H7 (cell line): ENCODE measurements at places on chromosomes 7 and 10. TPM values are rescaled to one million over a fixed set of nuclear protein-coding genes. Genes with fewer than 3 reads are reported as not detected.
A peak's percentile ranks its signal among the peaks of the same experiment; 100 is the strongest.

Gene MYOZ1
- 2.0 and 2.8 TPM in 2 replicates for total RNA-seq

DNA sequence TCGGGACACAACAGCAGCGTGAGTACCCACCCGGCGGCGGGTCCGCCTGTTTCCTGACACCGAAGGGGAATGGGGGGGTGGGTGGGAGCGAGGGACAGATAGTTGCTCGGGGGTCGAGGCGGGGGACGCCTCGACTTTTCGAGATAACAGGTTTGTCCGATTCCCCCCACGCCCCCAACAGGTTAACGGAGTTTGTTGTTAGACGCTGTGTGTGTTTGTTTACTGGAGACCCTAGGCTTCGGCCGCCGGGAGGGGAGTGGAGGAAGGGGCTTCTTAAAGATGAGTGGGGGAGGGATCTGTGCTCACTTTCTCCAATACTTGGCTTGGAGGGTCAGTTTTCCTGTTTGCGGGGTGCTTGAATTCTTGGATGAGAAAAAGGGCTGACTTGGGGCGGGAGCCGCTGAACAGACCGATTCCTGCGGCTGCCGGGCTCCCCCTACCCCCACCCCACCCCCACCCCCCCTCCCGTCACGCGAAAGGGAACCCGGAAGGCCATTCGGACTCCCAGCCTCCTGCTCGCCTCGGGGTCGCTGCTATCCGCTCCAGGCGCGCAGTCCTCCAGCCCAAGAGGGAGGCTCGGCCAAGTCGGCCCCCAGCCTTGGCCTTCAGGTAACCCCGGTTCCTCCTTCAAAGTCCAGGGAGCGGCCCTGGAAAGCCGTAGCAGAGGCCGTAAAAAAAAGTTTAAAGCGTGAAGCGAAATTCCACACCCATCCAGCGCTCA, 1.0 kb downstream of the SORCS3 start:
- peak; percentile 75 for DNase-seq

- no peak for DNase-seq
Measured at GRCh38 chr7:32018845-32019578, 51.2 kb downstream of the PDE1C start.

- peak; percentile 86 for DNase-seq
Measured at GRCh38 chr7:51366930-51367613, 50.5 kb upstream of the COBL start.

- peak; percentile 11 for DNase-seq
Measured at GRCh38 chr7:104363355-104363754, 35.0 kb downstream of the LHFPL3 start.

DNA sequence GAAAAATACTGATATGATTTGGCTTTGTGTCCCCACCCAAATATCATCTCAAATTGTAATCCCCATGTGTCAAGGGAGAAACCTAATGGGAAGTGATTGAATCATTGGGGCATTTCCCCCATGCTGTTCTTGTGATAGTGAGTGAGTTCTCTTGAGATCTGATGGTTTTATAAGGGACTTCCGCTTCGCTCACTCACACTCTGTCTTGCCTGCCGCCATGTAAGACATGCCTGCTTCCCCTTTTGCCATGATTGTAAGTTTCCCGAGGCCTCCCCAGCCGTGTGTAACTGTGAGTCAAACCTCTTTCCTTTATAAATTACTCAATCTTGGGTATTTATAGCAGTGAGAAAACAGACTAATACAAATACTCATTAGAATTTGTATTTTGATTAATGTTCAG, 5.1 kb upstream of the MRPS17 start:
- DNase-seq, result no peak

Gene METTL27
- total RNA-seq, result 1.9 and 7.4 TPM in 2 replicates

Gene AGAP5
- 4.4 and 6.0 TPM in 2 replicates for total RNA-seq

Gene GNAT3
- total RNA-seq, result not detected in 2 replicates

GRCh38 chr10:133130602-133131001, 29.4 kb upstream of the KNDC1 start:
- DNase-seq, result no peak

DNA sequence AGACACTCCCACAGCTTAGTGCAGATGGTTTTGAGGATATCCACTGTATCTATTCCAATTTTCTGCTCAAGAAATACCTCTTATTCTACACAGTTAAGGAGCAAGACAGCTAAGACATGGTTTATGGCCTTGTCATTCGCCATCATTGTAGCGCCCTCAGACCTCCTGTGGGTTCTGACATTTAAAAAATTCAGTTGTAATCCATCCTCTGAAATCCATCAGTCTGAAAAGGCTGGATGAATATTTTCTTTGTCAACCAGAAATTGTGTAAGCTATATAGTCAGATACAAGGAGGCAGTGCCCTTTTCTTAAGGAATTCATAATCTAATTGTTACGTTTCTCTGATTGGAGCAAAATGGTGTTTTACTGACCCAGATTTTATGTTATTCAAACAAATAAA, 353.6 kb downstream of the GALNT17 start:
- DNase-seq, result no peak

Gene ALOX5
- total RNA-seq, result 0.10 and 1.1 TPM in 2 replicates

Gene CDK14
- total RNA-seq, result 28.6 and 37.2 TPM in 2 replicates

Gene FOXP2
- total RNA-seq, result 0.22 and 0.28 TPM in 2 replicates

Gene SLC35G1
- 5.4 and 5.8 TPM in 2 replicates for total RNA-seq

- no peak for DNase-seq
Measured at GRCh38 chr10:6446711-6447110, 133.4 kb downstream of the PRKCQ start.

GRCh38 chr7:128792471-128793180, 858 bp downstream of the CCDC136 start:
- DNase-seq, result peak; percentile 59

Gene PRSS2
- 0.97 TPM in 1 of 2 replicates, not detected in the other for total RNA-seq

GRCh38 chr7:57416601-57417358, 33.2 kb upstream of the ZNF716 start:
- no peak for DNase-seq

DNA sequence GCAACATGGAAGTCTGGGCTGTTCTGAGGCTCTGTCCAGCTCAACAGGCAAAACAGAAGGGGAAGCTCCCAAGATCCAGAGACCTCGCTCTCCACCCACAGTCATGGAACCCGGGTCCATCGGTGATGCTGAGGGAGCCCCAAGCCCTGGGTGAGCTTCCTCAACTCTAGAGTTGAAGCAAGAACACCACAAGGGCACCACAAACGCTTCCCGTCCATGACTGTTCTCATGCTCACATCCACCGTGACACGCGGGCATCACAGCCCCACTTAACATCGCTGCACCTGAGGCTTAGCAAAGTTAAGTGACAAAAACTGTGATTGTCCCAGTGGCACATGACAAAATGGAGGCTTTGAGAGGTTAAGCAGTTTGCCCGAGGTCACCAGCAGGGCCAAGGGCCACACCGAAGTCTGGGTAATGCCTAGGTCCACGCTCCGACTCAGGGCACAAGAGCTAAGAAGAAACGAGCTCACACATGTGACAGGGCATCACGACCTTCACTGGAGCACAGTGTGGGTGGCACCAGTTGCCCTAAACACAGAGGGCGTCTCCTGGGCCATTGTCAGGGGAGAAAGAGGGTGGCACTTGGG, 110.6 kb downstream of the OAT start:
- DNase-seq, result no peak

GRCh38 chr7:86925221-86925620, 134.2 kb downstream of the ELAPOR2 start:
- DNase-seq, result no peak

DNA sequence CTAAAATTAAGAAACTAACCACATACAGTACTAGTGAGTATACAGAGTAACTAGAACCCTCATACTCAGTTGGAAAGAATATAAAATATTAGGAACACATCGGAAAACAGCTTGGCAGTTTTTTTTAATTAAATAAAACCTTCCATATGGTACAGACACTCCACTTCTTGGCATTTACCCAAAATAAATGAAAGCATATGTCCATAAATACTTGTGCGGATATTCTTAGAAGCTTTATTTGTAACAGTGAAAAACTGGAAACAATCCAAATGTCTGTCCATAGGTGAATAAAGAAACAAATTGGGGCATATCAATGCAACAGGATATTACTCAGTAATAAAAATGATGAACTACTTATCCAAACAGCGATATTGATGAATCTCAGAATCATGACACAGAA, 410.0 kb downstream of the HTR7 start:
- DNase-seq, result no peak

DNA sequence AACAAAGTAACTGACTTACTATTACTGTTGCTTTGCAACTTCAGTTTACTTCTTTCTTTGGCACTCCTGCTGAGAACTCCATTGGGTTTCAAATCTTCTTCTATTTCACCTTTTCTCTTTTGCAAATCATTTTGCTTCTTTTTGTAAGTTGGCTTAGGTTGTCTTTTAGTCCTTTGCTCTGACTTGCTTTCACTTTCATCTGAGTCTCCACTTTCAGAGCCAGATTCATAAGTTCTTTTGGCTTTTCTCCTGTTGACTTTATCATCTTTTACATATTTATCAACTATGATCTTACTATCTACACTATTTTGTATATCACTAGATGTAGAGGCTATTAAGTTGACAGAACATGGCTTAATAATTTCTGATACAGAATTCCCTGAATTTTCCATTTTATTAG, 73.4 kb downstream of the NRBF2 start:
- DNase-seq, result no peak

Gene NRAP
- total RNA-seq, result 0.03 TPM in 1 of 2 replicates, not detected in the other

Gene PODXL
- 254 and 339 TPM in 2 replicates for total RNA-seq

DNA sequence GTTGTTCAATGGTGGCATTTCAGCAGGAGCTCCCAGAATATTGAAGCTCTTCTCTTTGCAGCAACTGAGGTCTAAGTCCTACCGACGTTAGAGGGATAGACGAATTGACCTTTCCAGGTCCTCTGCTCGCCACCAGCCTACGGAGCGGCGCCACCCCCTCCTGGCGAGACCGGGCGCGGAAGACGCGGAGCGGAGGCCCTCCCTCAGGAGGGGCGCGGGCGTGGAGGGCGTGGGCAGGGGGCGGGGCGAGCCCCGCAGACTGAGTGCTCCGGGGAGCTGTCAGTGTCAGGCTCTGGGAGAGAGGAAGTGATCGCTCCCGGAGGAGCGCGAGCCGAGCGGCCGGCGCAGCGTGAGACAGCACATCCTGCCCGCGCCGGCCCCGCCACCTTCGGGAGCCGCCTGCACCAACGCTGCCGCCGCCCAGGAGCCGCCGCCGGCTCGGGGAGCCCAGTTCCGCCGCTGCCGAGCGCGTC, at the start of gene DYNC1I1:
DYNC1I1 (plus strand) TSS at position 257 of the 473 bp plus-strand sequence. CDS start 32,176 bp downstream, outside the sequence.
- DNase-seq, result peak; percentile 85

- DNase-seq, result no peak
Measured at GRCh38 chr10:5292196-5292735, 72.5 kb upstream of the UCN3 start.

- DNase-seq, result no peak
Measured at GRCh38 chr10:5284311-5285057, 80.3 kb upstream of the UCN3 start.

GRCh38 chr10:5844345-5845055, 31.3 kb upstream of the GDI2 start:
- no peak for DNase-seq

DNA sequence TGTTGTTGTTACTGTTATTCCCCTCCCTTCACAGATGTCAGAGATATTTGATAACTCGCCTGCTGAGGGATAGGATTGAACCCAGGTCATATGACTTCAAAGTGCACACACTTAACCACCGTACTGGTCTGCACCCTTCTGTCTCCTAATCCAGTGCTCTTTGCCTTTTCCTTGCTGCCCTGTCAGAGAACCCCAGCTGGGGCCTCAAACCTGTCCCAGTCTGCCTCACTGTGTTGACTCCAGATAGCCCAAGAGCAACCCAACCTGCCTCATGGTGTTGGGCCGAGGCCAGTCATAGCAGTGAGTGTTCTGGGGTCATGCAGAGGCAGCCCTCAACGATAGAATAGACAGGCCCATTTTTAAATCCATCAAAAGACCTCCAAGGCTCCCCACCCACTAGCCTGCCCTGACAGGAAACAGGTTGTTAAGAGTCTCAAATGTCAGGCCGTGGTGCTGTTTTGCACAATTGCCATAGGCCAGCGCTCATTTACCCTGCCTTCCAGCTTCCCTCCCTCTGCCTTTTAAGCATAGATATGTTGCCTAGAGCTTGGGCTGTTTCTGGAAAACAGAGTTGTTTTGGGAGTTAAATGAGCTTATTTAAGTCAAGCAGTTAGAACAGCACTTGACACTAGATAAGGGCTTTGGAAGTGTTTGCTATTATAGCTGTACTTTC, 37.0 kb upstream of the PDCD4 start:
- DNase-seq, result peak; percentile 59

DNA sequence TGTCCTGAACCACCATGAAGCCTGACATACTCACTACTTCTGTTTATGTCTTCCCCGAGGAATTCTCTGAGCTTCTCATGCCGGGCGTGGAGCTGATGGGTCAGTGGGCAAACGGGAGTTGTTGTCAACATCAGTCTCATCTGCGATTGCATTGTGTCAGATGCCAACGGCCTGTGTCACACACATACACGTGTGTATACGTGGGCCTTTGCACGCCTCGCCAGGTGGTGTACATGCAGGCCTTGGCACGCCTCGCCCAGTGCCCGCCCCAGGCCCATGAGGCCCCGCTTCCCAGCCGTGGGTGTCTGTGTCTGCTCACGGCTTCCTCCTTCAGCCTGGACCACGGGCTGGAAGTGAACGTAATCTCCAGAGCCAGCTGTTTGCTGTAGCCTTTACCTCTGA, 7.5 kb upstream of the CSGALNACT2 start:
- peak; percentile 42 for DNase-seq

Gene KCNH2
- total RNA-seq, result 9.3 and 9.5 TPM in 2 replicates

DNA sequence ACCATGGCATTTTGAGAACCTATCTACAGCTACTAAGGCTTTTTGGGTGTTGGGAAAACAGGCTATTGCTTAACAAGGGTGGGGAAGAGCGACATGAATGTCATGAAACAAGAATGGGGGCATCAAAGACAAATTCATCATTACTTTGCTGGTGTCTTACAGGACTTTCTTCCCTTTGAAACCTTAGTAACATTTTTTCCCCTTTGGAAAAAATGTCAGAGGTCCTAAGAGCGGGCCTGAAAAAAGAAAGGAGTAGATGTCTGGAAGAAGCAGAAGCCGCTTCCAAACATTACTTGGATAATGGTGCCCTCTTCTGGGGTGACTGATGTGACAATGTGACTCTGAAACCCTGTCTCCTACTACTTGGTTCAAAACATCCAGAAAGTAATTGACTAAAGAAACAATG, 3.8 kb upstream of the DDX50 start:
- peak; percentile 64 for DNase-seq

DNA sequence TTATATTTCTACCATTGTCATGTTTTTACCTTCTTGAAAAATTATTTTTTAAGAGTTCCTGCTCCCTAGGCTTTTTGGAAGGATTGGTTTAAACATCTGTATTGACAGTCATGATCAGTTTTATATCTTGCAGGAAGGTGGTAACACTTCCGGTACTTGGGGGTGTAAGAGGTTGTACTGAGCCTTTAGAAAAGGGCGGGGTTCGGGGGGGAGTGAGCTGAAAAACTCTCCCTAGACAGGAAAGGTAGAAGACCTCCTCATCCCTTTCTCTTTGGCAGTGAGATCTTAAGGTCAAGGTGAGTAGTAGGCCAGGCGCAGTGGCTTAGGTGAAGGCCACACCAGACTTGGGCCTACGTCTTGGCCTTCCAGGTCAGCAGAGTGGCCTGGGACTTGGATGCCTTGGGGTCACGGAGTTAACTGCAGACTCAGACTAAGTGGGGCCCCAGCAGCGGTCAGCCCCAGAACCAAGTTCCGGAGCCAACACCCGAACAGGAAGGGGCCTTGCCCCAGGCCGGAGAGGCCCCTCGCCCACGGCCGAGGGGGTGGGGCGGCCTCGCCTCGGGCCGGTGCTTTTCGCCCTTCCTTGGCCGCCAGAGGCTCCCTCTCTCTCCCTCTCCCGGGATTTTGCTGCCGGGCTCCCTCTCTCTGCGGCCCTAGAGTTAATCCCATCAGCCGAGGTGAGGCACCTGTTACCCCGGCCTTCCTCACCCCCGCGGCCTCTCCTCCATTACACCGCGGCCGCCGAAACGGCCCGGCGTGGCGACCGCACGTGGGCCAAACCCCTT, at the start of gene PPP1R9A:
PPP1R9A (plus strand) TSS at position 569 of the 785 bp plus-strand sequence. CDS start 2,520 bp downstream, outside the sequence.
- DNase-seq, result peak; percentile 87
